CD8-positive, alpha-beta memory T cell (primary cell): ENCODE measurements at places on chromosomes 16 and 17. TPM values are rescaled to one million over a fixed set of nuclear protein-coding genes. Genes with fewer than 3 reads are reported as not detected.

- no peaks in the 10 kb centered on the region for H3K27me3 ChIP-seq
- peak overlapping the region; percentile 97 for H3K4me3 ChIP-seq
Observed at GRCh38 chr17:4947411-4948165, 742 bp downstream of the PFN1 start.

DNA sequence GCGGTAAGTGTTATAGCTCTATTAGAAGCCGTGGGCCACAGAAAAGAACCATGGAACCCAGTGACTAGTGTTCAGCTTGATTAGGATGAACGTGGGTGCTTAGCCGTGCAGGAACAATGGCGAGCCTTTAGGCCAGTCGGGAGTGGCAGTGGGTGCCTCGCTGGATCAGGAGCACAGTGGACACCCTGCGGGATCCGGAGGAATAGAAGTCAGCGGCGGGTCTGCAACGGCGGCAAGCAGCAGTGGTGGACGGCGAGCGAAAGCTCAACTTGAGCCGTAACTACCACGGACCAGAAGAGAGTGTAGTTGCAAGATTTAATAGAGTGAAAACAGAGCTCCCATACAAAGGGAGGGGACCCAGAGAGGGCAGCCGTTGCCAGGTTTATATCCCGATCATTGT, 37.3 kb upstream of the CDH15 start:
- H3K4me3 ChIP-seq: no peak overlapping the region
- H3K4me1 ChIP-seq: no peaks in the 10 kb centered on the region
- H3K36me3 ChIP-seq: peaks cover 15% of the 10 kb centered on the region
- no peaks in the 10 kb centered on the region for H3K27me3 ChIP-seq

DNA sequence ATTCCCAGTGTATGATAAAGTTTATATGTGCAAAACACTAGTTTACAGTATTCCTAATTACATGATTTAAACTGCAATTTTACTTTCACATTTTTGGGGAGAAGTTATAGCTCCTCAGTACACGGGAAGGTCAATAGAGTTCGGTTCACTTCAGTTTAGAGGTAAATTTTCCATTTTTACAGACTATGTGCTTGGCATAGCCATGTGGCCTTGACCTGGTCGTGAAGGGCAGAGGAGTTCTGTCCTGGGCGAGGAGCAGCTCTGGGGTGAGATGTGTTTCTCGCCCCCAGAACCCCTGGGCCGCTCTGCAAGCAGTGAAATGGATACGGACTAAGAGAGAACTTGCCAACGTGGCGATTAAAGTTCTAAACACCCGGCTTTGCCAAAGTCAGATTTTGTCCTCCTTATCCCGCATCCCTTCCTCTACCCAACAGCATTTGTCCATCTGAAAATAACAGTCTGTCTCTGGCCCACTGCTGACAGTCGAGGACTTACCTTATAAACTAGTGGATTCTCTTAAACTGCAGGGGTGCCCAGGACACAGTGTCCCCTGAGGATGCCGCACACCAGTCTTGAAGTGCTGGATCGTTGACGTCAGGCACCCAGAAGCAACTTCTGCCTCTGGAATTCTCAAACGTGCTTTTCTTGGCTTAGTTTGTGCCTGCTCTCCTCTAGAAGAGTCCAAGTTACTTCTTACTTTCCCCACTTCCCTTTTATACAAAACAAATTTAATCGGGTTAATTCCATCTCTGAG, 1.5 kb upstream of the SIAH1 start:
- DNase-seq: no peak
- H3K36me3 ChIP-seq: no peaks in the 10 kb centered on the region
- no peak overlapping the region for H3K27ac ChIP-seq
- H3K4me1 ChIP-seq: peaks cover 15% of the 10 kb centered on the region
- H3K4me3 ChIP-seq: no peak overlapping the region
- no peaks in the 10 kb centered on the region for H3K27me3 ChIP-seq

PRSS53 gene
- 3.3 TPM for total RNA-seq

GRCh38 chr16:25108054-25108453, 3.5 kb upstream of the LCMT1 start:
- H3K36me3 ChIP-seq: no peaks in the 10 kb centered on the region
- H3K27ac ChIP-seq: no peak overlapping the region
- H3K4me3 ChIP-seq: no peak overlapping the region
- peaks cover 37% of the 10 kb centered on the region for H3K4me1 ChIP-seq
- DNase-seq: no peak

GRCh38 chr16:59611556-59611955, 877.4 kb upstream of the GOT2 start:
- no peaks in the 10 kb centered on the region for H3K27me3 ChIP-seq
- H3K36me3 ChIP-seq: no peaks in the 10 kb centered on the region
- H3K27ac ChIP-seq: no peak overlapping the region
- H3K4me3 ChIP-seq: no peak overlapping the region
- H3K4me1 ChIP-seq: no peaks in the 10 kb centered on the region

MYCBPAP gene
- total RNA-seq: 0.83 TPM

DNA sequence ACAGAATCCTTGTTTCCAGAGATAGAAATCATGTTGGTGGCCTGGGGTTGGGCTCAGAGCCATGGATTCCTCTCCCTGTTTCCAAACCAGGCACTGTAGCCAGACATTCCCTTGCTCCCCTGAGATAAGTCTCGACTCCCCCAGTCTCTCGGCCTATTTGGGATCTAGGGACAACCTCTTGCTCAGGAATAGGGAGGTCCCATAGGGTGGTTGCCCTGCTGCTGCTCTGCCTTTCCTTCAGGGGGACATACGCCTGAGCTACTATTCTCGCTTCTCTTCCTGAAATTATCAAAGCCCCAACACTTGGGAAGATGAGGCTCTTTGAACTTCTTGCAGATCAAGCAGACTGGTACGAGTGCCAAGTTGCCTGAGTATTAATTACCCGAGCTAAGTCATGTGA, 58.0 kb downstream of the TBX4 start:
- no peak overlapping the region for H3K27ac ChIP-seq
- no peaks in the 10 kb centered on the region for H3K4me1 ChIP-seq
- peaks cover 6% of the 10 kb centered on the region for H3K27me3 ChIP-seq
- no peak for DNase-seq
- no peak overlapping the region for H3K4me3 ChIP-seq
- H3K36me3 ChIP-seq: no peaks in the 10 kb centered on the region

MARF1 gene
- total RNA-seq: 75.3 TPM

ZNF785 gene
- total RNA-seq: 10.9 TPM

GRCh38 chr16:25481636-25482035, 210.1 kb upstream of the HS3ST4 start:
- no peaks in the 10 kb centered on the region for H3K36me3 ChIP-seq
- no peak overlapping the region for H3K27ac ChIP-seq
- H3K27me3 ChIP-seq: no peaks in the 10 kb centered on the region
- H3K4me1 ChIP-seq: no peaks in the 10 kb centered on the region

TMC8 gene
- total RNA-seq: 126 TPM

KIF18B gene
- total RNA-seq: 28.3 TPM

DNA sequence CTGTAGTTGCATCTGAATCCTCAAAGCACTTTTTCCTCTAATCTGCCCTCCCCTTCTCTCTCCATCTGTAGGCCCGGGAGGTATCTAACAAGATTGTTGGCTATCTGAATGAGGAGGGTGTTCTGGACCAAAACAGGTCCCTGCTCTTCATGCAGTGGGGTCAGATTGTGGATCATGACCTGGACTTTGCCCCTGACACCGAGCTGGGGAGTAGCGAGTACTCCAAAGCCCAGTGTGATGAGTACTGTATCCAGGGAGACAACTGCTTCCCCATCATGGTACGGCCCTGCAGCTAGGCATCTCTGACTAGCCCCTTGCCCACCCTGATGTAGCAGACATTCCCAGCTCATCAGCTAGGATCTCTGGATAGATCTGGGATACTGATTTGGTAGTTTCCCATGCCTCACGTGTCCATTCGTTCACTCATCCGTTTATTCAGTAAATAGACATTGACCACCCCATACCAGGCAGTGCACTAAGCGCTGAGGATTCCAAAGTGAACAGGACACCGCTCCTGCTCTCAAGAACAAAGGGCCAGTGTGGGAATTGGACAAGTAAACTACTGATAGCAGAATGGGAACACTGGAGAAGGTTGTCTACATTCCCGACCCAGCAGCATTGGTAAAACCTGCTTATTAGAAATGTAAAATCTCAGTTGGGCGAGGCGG, 12.1 kb downstream of the LPO start:
- no peak overlapping the region for H3K4me3 ChIP-seq
- H3K27ac ChIP-seq: no peak overlapping the region
- no peak for DNase-seq
- H3K36me3 ChIP-seq: no peaks in the 10 kb centered on the region
- no peaks in the 10 kb centered on the region for H3K27me3 ChIP-seq

DNA sequence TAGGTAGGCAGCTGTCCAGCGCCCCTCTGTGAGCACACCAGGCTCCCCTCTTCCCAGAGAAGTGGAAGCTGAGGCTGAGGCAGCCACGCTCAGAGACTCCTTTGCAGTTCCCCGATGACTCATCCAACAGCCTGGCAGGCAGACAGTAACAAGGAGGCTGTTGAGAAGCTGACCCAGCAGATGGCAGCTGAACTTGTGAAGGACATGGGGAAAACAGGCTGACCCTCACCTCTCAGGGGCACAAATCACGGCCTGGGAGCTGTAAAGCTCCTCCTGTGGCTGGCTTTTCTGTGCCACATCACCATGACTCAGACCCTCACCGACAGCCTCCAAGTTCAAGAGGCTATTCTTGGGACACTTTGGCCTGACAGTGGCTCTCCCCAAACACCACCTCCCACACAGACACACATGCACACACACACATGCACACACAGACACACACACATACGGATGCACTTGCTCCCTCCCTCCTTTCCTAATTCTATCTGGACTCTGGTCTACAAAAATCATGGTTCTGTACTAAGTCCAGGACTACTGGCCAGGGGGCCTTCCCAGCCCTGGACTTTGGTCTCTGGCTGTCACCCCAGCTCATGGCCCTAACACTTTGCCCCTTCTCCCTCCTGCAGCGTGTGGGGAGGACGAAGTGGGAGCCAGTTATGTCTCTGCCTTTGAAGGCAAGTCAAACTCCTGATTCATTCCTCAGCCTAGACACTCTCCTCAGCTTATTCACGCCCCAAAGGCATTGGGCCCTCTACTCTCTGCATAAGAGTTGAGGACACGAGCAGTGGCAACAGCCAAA, 23.2 kb downstream of the MAP3K14 start:
- H3K36me3 ChIP-seq: peaks cover 21% of the 10 kb centered on the region
- no peaks in the 10 kb centered on the region for H3K27me3 ChIP-seq
- no peak overlapping the region for H3K4me3 ChIP-seq
- no peak for DNase-seq

RNF43 gene
- 1.2 TPM for total RNA-seq

ZNF263 gene
- total RNA-seq: 35.1 TPM

FOXF1 gene
- total RNA-seq: not detected

USP32 gene
- total RNA-seq: 24.8 TPM

DNA sequence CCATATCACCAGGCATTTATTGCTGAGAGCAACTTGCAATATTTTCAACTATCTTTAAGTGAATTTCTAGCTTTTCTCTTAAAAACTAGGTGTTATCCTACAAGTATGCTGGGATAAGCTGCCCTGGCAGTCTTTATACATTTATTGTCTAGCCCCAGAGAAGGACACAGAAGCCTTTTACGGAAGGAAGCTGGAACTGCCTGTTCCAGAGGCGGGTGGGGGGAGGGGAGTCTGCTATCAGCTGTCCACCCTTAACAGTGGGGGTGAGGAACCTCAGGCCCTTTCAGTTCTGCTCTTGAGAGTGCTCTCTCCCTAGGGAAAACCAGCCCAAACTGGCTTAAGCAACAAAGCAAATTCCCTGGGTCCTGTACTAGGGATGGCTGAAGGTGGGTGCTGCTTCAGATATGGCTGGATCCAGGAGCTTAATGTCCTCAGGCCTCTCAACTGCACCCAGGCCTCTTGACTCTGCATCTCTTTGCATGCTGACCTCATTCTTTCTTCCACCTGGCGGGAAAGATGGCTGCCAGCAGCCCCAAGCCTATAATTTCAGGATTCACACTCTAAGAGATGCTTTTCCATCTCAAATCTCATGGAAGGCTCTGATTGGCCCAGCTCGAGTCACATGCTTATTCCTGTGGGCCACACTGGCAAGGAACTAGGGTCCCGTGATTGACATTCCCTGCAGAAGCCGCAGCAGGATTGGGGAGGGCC, 16.6 kb downstream of the NAGPA start:
- no peaks in the 10 kb centered on the region for H3K27me3 ChIP-seq
- H3K4me1 ChIP-seq: no peaks in the 10 kb centered on the region
- H3K27ac ChIP-seq: no peak overlapping the region
- no peak for DNase-seq
- no peaks in the 10 kb centered on the region for H3K36me3 ChIP-seq

- peaks cover 29% of the 10 kb centered on the region for H3K36me3 ChIP-seq
- no peaks in the 10 kb centered on the region for H3K27me3 ChIP-seq
- no peak for DNase-seq
- H3K4me1 ChIP-seq: peaks cover 5% of the 10 kb centered on the region
Observed at GRCh38 chr17:58488428-58488890, 251 bp upstream of the HSF5 start.

- DNase-seq: no peak
- no peak overlapping the region for H3K27ac ChIP-seq
- H3K4me1 ChIP-seq: no peaks in the 10 kb centered on the region
- no peaks in the 10 kb centered on the region for H3K27me3 ChIP-seq
- no peak overlapping the region for H3K4me3 ChIP-seq
- H3K36me3 ChIP-seq: no peaks in the 10 kb centered on the region
Observed at GRCh38 chr17:69761767-69762321, 313.2 kb upstream of the KCNJ16 start.

DNA sequence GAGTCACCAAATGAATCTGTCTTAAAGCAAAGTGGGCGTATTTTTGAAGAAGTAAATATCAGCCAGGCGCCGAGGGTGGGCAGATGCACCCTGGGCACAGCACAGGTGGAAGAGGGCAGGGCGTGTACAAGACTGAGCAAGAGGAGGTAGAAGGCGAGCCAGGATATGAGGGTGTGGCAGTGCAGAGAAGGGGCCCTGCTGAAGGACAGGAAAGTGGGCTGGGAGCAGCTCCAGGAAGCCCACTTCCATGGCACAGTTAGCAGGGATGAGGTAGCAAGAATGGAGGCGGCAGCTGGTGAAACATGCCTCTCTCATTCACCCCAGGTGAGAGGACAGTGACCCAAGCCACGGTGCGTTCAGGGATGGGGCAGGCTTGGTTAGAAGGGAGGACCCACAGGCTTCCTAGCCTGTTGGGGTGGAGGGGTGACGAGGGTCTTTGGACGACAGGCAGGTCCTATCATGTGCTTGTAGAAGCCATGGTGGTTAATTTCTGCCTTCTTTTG, 149.3 kb downstream of the CLEC16A start:
- no peaks in the 10 kb centered on the region for H3K27me3 ChIP-seq
- peaks cover 36% of the 10 kb centered on the region for H3K4me1 ChIP-seq
- DNase-seq: no peak
- no peaks in the 10 kb centered on the region for H3K36me3 ChIP-seq
- H3K4me3 ChIP-seq: no peak overlapping the region

GRCh38 chr17:59812139-59812538, 80.6 kb downstream of the TUBD1 start:
- no peaks in the 10 kb centered on the region for H3K4me1 ChIP-seq
- no peaks in the 10 kb centered on the region for H3K27me3 ChIP-seq
- no peak overlapping the region for H3K4me3 ChIP-seq
- no peak for DNase-seq

- no peak overlapping the region for H3K27ac ChIP-seq
- H3K4me3 ChIP-seq: no peak overlapping the region
- H3K36me3 ChIP-seq: no peaks in the 10 kb centered on the region
- no peak for DNase-seq
- no peaks in the 10 kb centered on the region for H3K27me3 ChIP-seq
Observed at GRCh38 chr17:17555906-17556305, 35.6 kb downstream of the PEMT start.

GRCh38 chr16:66469947-66470546, 43.0 kb downstream of the BEAN1 start:
- no peaks in the 10 kb centered on the region for H3K36me3 ChIP-seq
- H3K27ac ChIP-seq: no peak overlapping the region
- H3K4me3 ChIP-seq: no peak overlapping the region
- DNase-seq: no peak
- peaks cover 4% of the 10 kb centered on the region for H3K27me3 ChIP-seq
- peaks cover 11% of the 10 kb centered on the region for H3K4me1 ChIP-seq
